Fibroblast of skin of left quadriceps (primary cell): ENCODE measurements at places on chromosomes 3 and 15.

GRCh38 chr3:170323331-170323730 lies 34.2 kb upstream of the SKIL start:
- DNase-seq = no peak

- DNase-seq = no peak
Observed at GRCh38 chr15:94250801-94251200, 19.4 kb downstream of the MCTP2 start.

GRCh38 chr3:151460228-151460627 lies 633 bp downstream of the IGSF10 start:
- no peak for DNase-seq

- DNase-seq = no peak
Observed at GRCh38 chr3:175149675-175150074, 290.5 kb downstream of the NAALADL2 start.

DNA sequence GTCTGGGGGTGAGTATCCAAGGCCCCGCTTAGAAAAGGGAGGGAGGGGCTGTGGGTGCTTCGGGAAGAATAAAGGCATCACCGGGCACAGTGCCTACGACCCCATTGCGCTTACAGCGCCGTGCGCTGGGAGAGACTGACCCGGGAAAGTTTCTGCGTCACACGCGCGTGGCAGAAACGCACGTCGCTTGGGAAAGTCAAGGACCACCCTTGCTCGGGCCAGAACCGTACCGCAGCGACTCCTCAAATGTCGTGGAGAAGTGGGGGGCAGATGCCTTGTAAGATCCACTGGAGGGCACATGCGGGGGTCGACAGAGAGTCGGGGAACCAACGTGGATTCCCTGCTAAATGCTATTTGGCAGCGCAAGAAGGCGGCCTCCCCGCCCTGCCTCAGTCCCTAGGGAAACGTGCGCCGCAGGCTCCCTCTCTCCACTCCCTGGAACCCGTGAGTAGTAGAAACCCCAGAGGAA lies 2.4 kb downstream of the ADAMTS9 start:
- no peak for DNase-seq

DNA sequence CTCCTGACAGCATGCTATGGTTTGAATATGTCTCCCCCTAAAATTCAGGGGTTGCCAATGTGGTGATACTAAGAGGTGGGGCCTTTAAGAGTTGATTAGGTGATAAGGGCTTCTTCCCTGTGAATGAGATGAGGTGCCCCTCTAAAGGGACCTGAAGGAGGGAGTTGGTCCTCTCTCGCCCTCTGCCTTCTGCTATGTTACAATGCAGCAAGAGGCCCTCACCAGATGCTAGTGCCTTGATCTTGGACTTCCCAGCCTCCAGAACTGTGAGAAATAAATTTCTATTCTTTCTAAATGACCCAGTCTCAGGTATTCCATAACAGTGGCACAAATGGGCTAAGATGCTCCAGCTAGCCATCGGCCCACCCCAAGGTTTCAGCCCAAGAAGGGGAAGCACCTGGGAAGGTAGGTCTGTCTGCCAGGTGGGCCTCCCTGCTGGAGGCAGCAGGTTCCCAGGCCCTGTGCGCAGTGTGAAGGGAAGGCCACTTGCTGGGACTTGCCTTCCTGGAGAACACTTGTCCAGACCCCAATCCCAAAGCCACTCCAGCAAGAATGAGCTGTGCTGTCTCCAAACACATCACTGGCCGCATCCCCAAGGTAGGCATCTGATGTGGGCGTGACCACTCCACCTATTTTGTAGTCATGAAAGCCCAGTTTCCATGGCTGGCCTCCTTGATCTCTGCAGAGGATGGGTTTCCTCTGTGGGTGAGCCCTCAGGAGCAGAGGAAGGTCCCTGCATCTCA lies 9.0 kb downstream of the TGM4 start:
- DNase-seq = no peak

DNA sequence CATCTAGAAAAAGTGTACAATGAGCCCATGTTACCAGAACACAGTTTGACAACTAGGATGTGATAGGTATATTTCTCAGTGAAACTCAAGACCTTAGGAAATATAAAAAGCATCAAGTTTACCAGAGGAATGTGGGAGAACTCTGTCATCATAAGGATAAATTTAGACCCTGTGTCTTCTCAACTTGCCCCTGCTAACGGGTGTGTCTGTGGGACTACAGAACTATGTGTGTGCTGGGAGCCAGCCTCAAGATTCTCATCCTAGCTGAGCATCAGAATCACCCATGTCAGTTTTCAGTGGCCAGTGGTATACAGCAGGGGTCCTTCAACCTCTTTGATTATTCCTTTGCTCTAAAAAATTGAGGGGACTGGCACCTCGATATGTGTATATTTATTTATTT lies 393.3 kb downstream of the PLCL2 start:
- DNase-seq = no peak

DNA sequence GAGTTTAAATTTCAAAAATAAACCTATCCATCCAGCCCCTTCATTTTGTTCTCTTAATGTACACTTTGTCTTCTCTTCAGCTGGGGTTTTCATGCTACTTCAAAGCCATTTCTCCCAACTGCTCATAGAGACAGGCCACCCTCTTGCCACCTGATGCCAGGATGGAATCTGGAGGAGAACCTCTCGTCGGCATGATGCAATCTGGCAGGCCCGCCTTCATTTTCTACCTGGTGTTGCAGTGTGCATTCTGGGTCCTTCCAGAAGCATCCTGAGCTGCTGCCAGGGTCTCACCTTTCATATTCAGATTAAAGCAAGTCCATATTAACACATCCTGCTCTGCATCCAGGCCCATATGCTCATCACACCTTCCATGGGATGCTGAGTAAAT lies 60.8 kb downstream of the CTNNB1 start:
- DNase-seq = no peak

DNA sequence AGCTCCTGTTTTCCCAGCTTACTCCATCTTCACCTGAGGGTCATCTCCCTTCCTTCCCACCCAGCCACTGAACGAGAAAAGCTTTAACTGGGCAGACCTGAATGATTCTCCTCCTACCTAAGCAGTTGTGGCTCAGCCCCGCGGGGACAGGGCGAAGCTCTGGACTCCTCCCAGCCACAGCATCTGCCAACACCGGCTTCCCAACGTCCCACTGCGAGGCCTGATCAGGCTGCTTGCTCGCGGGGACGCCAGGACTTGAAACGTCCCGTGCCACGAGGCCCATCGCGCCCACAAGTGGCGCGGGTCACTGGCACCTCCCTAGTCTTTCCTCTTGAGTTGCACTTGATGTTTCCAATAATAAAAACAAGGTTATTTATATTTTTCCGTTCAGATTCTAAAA lies at the start of gene SPATA16:
Gene SPATA16 (minus strand): TSS at position 250 of the 400 bp plus-strand sequence. CDS start 23,504 bp downstream, outside the sequence.
- DNase-seq = no peak
